Activated CD8-positive, alpha-beta memory T cell treated with anti-CD3 and anti-CD28 coated beads for 1 hour (primary cell): ENCODE measurements at places on chromosomes 4 and X.

DNA sequence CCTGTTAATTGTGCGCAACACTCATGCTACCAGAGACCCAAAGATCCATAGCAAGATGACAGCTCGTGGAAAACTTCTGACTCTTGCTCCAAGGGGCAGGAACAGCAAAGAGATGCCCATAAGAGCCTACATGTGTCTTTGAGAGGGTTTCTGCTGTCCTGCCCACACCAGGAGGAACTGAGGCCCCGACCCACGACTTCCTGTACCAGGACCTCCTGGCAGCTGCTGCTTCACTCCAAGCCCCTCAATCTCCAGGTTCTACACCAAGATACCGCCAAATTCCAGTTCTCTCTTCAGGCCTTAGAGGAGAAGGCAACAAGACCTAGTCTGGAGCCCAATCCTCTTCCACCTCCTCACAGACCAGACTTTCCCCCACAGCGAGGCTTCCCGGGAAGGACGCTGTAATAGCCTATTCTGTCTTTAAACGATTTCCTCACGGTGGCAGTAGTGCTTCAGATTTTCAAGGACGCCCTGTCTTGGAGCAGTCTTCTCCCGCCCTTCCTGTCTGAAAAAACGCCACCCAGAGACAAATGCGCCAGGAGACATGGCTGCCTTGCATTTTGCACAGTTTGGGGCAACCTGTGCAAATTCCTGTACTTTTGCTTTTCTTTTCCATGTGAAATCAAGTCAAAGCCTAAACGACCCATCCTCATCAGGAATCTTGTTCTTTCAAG, 230.2 kb upstream of the STK26 start:
- peak; percentile 73 for DNase-seq

GRCh38 chr4:22483551-22483981, 32.3 kb downstream of the ADGRA3 start:
- no peak for DNase-seq

DNA sequence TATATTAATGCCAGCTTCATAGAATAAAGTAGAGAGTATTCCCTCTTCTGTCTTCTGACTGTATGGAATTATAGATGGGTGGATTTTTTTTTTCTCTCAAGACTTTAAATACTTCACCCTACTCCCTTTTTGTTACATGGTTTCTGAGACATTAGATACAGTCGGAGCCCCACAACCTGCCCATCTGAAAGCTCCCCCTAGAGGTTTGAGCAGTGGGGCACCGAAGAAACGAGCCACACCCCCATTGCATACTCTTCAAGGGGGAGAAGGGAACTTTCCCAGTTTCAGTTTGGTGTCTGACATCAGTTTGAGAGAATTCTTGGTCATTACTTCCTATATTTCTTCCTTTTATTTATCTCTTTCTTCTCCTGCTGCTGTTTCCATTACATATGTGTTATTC, 437.6 kb upstream of the AGA start:
- DNase-seq: no peak

DNA sequence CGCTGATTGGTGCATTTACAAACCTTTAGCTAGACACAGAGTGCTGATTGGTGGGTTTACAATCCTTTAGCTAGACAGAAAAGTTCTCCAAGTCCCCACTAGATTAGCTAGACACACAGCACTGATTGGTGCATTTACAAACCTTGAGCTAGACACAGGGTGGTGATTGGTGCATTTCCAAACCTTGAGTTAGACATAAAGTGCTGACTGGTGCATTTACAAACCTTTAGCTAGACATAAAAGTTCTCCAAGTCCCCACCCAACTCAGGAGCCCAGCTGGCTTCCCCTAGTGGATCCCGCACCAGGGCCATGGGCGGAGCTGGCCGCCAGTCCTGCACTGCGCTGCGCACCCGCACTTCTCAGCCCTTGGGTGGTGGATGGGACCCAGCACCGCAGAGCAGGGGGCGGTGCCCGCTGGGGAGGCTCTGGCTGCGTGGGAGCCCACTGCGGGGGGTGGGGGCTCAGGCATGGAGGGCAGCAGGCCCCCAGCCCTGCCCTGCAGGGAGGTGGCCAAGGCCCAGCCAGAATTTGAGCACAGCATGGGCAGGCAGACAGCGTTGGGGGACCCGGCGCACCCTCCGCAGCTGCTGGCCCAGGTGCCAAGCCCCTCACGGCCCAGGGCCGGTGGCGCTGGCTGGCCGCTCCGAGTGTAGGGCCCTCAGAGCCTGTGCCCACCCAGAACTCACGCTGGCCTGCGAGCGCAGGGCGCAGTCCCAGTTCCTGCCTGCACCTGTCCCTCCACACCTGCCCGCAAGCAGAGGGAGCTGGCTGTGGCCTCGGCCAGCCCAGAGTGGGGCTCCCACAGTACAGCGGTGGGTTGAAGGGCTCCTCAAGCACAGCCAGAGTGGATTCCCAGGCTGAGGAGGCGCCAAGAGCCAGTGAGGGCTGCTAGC, 608.9 kb upstream of the LCORL start:
- DNase-seq: no peak

DNA sequence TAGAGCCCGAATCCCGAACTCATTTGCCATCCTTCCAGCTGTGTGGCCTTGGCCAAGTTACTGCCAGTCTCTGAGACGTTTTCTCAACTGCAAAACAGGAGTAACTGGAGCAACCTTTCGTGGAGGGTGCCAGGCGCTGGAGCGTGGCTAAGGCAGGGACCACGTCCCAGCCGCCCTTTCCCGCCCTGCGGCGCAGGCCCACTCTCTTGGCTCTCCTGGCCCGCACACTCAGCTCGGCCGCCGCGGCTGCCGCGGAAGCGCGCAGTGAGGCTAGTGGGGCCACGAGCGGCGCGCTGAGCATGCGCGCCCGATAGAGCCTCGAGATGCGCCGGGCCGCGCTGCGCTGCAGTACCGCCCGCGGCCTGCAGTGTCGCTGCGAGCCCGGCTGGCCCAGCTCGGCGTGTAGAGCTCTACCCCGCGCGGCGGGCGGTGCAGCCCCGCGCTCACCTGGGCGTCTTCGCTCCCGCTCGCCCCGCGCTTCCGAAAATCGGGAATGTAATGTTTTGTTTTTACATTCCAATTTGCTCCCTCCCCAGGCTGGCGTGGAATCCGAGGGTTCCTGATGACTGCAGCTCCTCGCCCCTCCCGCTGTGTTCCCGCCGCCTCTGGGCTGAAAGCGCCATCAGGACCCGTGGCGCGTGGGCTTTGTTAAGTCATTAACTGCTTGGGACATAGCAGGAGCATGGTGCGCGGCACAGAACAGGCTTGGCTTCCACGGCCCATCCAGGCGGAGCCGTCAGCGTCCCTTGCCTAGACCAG, 4.0 kb upstream of the ZNF518B start:
- DNase-seq: peak; percentile 63

DNA sequence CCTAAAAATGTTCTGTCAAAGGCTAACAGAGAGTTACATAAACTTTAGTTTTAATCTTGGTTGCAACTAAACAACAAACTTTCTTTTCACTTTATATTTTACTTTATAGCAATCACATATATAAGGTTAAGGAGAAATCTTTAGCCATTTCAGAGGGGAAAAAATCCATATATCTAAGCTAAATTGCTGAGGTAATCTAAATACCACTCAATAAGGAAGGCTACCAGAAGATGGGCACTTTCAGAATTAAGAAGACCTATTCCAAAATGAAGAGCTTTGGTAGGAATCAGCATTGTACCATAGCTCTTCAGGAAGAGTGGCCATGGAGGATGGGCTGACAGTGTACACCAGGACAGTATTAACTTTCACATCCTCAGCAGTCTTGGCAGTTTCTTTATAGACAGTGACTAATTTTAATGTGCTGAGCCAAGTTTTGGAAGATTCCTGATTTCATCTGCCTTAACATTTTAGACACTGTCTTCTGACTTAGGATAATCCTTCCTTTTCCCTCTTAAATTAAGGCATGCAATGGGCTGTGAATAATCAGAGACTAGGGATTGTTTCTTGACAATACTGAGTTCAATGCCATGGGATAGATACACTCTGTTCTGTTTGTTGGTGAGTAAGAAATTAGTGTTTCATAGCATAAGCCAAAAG, 7.1 kb downstream of the FAT4 start:
- DNase-seq: no peak

DNA sequence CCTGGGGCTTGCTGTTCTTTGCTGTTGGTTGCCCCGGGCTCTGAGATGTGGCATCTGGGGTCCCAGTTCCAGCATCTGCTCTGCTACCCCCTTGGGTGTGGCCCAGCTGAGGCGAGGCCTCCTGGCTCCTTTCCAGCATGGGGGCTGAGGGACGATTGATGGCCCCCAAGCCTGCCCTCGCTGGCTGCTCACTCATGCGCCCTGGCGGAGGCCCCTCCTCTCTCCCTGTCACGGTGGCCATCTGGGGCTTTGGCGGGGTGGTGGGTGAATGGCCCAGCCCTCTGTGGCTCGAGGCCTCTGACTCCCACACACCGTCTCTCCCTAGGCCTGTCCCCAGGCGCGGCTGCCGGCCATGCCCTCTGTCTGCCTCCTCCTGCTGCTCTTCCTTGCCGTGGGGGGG, 1.8 kb downstream of the PLXNA3 start:
- no peak for DNase-seq

DNA sequence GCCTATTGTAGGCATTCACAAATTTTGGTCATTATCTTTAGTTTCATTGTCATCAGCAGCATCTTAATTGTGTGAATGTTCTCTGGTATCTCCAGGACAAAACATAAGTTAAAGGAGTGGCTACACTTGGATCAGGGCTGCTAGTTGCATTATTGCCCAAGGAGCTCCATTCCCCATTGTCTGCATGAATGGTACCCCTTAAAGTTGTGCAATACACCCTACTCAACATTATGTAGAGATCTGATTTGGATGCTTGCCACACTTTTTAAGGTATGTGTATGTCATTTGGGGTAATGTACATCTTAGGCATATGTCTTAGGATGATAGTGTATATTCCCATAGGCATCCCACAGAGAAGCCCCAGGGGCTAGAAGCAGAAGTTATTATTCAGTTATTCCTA, 2.9 kb downstream of the GRXCR1 start:
- DNase-seq: no peak

- DNase-seq: no peak
Measured at GRCh38 chrX:7054219-7055216, 93.0 kb upstream of the STS start.

DNA sequence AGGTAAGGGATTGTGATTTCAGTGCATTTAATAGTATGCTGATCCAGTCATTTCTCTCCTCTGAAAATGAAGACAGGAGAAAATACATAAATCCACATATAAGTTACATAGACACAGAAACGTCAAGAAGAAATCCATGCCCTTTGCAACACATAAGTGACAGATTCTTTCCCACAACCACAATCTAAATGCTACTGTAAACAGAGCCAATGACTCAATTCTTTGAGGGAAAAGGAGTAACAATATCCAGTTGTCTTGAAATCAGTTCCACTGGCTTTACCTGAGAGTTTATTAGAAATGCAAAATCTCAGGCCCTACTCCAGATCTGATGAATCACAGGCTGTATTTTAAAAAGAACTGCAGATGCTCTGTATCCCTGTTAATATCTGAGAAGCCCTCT, 66.4 kb downstream of the ARAP2 start:
- DNase-seq: no peak

DNA sequence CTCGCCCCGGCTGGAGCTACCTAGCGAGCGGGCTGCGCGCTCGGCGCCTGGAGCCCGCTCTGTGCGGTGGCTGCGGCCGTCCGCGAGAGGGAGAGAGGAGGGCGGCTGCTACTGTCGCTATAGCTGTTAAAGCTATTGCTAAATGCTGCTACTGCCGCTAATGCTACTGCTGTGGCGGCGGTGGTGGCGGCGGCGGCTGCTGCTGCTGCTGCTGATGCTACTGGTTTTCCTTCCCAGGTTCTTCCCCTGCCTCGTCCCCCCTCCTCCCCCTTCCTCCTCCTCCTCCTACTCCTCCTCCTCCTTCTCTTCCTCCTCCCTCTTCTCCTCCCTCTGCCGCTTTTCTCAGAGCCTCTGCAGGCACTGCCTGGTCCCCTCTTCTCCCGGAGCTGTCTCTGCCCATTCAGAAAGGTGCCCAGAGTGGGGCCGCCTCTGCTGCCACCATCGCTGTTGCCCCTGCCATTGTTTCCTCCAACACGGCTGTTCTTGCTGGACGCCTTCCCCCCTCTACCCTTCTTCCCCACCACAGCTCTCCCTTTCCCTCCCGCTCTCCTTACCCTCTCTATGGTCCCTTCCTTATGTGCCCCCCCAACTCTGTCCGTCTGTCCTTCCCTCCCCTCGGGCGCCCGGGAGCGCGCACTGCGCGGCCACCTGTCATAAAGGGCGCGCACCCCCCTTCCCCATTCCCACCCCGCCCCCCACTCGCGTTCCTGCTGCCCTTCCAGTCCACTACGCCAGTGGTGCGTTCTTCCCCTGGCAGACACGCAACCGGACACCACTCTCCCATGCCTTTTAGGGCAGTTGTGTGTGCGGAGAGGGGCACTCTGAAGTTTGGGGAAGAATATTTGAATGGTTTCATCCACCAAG, at the start of gene NEXMIF:
TSS of gene NEXMIF (minus strand) at position 228 of the 864 bp plus-strand sequence.
- DNase-seq: no peak

DNA sequence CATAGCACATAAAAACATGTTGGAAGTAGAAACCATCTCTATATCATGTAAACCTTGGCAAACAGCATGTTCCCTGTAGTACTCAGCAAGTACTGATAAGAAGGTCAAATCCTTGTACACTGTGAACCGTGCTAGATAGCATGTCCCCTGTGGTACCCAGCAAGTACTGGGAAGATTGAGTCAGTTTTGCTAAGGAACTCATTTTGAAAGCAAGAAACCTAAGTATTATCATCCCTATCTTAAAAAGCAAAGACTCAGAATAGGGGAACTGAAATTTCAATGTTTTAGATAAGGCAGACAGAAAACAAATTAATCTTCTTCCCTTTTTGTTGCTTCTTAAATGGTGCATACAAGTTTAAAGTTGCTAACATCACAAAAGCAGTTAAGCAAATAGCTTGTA, 180.2 kb downstream of the RBM46 start:
- no peak for DNase-seq
